Psoas muscle (tissue), 8 donors: ENCODE measurements at places on chromosomes 2 and 18. TPM values are rescaled to one million over a fixed set of nuclear protein-coding genes. Genes with fewer than 3 reads are reported as not detected.

The CNDP1 gene
- polyA plus RNA-seq = not detected

The PSMG2 gene
- 67.0 TPM for polyA plus RNA-seq

The ADRA2B gene
- 2.1 TPM for polyA plus RNA-seq

The RGPD4 gene
- polyA plus RNA-seq = not detected

The MLPH gene
- polyA plus RNA-seq = 5.6 TPM

DNA sequence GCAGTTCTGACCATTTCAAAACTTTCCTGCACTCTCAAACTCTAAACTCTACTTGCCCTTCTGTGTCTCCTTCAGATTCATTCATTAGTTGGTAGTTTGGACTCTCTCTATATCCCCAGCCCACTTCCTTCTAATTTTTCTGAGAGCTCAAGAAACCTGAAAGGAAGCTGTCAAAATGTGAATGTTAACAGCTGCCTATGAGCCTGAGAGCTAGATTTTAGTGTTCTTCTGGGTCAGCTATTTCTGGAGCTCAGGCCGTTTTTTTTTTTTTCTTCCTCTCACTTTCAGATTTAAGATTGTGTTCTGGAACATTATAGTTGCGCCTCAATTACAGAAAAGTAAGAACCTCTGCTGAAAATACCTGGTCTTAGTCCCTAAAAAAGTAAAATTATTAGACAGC, 73.1 kb downstream of the RTN4 start:
- DNase-seq = no peak

The FAM237A gene
- not detected for polyA plus RNA-seq

DNA sequence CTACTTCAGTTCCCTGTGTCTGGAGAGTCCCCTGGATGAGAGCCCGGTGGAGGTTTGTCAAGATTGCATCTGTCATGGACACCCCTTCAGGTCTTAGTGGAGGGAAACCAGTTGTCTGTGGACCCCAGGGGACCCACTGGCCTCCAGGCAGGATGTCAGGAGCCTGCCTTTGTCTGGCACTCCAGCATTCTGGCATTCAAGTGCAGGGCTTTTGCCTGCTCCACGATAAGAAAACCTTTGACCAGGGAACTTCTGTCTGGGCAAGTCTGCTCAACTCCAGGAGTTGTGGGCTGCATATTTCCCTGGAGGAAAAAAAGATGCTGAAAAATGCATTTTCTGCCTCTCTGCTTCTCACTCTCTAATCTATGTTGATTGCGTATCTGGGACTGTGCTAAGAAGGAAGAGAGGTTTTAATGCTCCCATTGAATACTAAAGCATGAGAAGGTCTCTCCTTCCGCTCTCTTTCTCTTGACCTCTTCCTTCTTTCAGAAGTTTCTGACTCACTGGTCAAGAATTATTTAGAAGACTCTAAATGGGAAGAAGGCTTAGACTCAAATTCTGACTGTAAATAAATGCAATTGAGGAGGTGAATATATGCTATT, 104.5 kb downstream of the MMADHC start:
- DNase-seq = no peak

- no peak for DNase-seq
Observed at GRCh38 chr2:218276986-218277755, 6.9 kb downstream of the PNKD start.

The ANKRD62 gene
- not detected for polyA plus RNA-seq

DNA sequence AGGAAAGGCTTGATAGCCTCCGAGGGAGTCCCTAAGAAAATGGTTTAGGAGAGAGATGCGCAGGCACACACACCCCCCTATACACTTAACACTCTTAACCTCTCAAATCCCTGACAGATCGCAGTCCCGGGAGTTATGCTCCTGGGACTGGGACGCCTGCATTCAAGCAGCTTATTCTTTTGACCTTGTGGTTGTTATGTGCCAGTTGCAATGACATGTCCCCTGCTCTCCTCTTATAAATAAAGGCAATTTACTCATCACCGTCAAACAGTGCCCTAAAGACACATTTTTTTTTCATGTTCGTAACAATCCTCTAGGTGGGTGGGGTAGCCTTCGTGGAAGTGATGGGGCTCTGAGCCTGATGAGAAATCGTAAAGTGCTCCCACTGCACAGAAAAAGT, 162.2 kb downstream of the LRRC30 start:
- DNase-seq = no peak

DNA sequence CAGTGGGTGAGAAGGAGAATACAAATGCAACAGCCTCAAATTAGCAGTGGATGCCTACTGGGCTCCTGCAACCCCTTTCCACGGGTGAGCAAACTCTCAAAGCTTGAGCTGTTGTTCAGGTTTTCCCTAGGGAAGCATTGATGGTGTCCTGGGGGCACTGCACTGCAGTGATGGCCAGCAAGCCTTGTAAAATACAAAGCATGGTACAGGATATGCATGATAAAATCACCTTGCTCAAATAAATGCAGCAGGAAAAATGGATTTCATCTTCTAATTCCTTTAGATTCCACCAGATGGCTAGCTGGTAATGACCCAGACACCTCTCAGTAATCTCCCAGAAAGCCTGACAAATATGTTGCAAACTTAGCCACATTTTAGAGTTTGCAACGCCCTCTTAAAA, 698.2 kb downstream of the TRIB2 start:
- DNase-seq = no peak

GRCh38 chr2:98445177-98445682, 572 bp downstream of the INPP4A start:
- no peak for DNase-seq

The PRKAG3 gene
- 60.2 TPM for polyA plus RNA-seq

The TFCP2L1 gene
- polyA plus RNA-seq = 0.14 TPM

The NFATC1 gene
- polyA plus RNA-seq = 15.4 TPM

DNA sequence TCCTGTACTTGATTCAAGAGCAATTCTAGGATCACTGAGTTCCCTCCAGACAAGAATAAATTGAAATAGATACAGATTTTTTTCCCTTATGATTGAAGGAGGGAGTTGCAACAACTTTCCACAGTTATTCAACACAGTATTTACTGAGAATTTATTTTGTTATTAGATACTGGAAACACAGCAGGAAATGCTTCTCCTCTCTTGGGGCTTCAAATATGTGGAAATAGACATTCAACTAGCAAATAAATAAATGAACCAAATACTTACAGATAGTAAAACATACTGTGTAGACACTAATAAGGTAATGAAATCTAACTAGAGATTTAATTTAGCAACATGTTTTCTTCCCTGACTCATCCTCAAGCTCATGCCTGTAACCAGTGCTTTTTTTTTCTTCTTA, 169.2 kb downstream of the LNPK start:
- no peak for DNase-seq
